ENCODE measurements at places on chromosomes 13 and 19. TPM values are rescaled to one million over a fixed set of nuclear protein-coding genes. Genes with fewer than 3 reads are reported as not detected.

The KLF5 gene
- polyA plus RNA-seq: 179 TPM

The ATCAY gene
- 5.4 TPM for polyA plus RNA-seq

The TRPM4 gene
- 17.5 TPM for polyA plus RNA-seq

The SHISA7 gene
- 1.1 TPM for polyA plus RNA-seq

The HTR2A gene
- polyA plus RNA-seq: 0.70 TPM

The SBNO2 gene
- polyA plus RNA-seq: 25.1 TPM

The FFAR1 gene
- 1.8 TPM for polyA plus RNA-seq

The TEKTIP1 gene
- 3.2 TPM for polyA plus RNA-seq

- no peak for DNase-seq
Observed at GRCh38 chr19:39407410-39407659, 688 bp downstream of the ZFP36 start.

DNA sequence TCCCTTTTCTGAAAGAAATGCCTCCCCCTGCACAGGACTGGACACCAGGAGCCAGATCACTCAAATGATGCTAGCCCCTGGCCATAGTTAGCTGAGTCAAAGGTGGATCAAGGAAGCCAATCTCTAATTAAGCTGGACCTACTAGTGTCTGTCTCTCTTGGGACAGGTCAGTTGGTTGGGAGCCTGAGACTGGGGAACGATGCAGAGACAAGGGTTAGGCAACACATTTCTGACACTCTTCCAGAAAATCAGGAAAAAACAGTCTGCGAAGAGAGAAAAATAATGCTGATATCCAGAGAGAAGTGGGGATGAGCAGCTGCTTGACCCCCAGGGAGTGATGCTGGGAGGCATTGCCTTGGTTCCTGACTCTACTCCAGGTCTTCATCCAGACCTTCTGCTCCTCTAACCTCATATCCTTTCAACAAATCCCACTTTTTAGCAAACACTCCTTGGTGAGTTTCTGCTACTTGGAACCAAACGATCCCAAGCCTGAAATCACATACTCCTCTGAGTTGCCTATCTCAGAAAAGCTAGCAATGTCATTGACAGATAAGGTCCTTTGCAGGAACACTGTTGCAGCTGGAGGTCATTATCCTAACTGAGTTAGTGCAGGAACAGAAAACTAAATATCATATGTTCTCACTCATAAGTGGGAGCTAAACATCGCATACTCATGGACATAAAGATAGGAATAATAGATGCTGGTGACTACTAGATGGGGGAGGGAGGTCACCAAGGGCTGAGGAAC is 369.7 kb downstream of the COG6 start:
- DNase-seq: no peak

- no peak for DNase-seq
Observed at GRCh38 chr13:64480672-64481071, 2749.5 kb downstream of the PCDH9 start.

DNA sequence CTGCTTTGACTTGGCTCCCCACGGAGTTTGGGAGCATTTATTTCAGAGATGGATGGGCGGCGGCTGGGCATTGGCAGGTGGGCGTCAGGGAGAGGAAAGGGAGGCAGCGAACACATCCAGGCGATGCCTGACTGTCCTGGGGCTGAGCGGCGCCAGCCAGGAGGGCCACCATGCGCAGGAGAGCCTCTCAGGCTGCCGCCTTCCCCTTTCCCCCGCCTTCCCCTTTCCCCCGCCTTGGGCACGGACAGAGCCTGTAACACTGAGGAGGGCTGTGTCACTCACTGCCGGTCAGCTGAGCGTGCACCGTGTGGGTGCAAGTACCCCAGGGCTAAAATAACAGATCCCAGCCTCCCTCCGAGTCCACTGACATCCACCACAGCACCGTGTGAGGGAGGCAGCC is 11.4 kb downstream of the MCF2L start:
- DNase-seq: no peak

DNA sequence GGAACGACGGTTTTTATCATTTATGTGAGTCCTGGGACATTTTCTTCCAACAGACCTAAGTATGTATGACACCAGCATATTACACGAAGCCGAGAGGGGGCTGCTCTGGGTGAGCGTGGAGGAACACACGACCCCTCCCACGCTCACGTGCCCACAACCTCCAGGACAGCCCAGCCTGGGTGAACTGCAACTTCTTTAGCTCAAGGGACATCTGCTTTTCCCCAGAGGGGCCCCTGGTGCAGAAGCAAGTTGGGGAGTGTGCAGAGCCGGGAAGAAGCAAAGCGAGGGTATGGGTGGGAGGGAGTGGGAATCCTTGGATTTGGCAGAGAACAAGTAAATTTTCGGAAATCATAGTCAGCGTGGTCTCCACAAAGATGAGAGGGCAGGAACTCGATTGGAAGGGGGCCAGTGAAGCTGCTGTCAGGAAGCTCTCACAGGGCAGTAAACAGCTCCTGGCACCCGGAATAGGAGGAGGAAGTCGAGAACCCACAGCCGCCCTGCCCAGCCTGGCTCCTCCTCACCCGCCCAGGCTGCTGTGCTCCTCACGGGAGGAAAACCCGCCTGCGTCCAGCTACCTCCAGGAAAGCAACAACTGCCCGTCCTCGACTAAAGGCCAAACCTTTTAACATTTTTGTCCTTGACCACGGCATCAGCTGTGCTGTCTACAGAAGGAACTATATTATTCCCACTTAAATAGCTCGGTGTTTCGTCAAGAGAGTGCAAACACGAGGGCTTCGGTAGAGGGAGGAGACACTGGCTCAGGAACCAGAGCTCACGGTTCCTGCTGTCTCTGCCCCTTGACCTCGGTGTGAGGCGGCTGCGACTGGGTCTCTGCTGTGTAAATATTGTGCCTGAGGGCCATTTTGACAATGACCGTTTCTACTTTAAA is 17.2 kb upstream of the CFAP97D2 start:
- peak; percentile 22 for DNase-seq

GRCh38 chr13:111422348-111422747 is 101.9 kb downstream of the TEX29 start:
- DNase-seq: no peak

GRCh38 chr19:18960370-18960769 is 19.4 kb upstream of the HOMER3 start:
- no peak for DNase-seq

DNA sequence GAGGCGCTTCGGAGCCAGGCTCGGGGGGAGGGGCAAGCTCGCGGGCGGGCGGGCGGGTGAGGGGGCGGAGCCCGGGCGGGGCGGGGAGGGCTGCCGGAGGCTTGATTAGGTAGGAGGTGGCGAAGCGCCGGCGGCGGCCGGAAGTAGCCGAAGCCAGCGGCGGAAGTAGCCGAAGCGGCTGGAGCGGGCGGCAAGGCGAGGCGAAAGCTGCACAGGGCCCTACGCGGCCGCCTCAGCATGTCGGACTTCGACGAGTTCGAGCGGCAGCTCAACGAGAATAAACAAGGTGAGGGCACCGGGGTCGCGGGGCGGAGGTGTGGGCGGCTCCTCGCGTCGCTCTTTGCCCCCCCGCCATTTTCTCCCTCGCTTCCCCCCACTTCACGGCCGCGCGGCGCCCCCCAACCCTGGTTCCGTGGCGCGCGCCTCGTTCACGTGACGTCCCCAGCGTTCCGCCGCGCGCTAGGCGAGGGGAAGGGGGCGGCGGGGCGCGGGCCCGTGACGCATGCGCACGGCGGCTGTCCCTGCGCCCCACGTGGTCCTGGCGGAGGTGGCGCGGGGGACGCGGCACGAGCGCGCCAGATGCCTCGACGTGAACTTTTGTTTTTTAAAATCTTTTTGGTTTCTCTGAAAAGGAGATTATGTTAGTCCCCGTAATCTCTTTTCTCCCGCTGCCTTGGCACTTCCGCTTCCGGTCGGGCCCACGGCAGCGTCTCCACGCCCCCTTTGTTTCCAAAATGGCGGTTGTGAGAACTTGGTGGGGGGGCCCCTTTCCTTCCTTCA is at the start of gene U2AF2:
Gene U2AF2, plus strand, starts transcription at position 168 of the 780 bp plus-strand sequence. Its CDS starts 70 bp downstream, at position 238.
- DNase-seq: peak; percentile 80

DNA sequence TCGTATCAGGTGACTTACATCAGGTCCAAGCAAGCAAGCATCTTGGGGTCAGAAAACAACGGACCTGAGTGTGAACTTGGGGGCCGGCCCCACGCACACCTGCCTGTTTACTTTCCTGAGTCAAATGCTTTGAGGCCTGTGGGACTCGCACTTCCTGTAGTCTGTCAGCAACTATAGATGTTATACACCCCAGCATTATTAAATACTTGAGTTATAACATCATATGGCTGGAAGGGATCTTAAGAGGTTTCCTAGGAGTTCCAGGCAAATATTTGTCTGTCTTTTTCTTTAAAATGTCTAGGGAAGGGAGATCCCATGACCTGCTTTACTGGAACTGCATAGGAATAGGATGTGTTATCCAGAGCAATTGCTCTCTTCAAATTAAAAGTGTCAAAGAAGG is 280.6 kb downstream of the SHISA2 start:
- DNase-seq: no peak

- peak; percentile 71 for DNase-seq
Observed at GRCh38 chr19:7637374-7638256, 705 bp downstream of the STXBP2 start.

GRCh38 chr19:49669516-49669915 is 3.8 kb downstream of the BCL2L12 start:
- DNase-seq: no peak

DNA sequence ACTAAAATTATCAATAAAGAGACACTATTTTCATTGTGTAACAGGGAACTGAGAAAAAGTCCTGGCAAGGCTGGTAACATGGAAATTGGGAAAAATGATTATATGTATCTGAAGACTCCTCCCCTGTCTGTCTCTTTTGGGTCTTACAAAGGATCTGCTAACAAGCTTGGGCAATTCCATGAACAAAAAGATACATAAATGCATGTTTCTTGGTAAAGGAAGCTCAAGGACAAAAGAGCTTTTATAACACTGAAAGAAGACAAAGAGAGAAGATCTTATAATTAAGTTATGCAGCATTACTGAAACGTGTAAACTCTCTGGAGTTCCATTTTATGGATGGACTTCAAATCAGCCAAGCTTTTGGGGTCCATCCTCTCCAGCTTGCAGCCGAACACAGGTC is 29.2 kb downstream of the EFNB2 start:
- DNase-seq: no peak

DNA sequence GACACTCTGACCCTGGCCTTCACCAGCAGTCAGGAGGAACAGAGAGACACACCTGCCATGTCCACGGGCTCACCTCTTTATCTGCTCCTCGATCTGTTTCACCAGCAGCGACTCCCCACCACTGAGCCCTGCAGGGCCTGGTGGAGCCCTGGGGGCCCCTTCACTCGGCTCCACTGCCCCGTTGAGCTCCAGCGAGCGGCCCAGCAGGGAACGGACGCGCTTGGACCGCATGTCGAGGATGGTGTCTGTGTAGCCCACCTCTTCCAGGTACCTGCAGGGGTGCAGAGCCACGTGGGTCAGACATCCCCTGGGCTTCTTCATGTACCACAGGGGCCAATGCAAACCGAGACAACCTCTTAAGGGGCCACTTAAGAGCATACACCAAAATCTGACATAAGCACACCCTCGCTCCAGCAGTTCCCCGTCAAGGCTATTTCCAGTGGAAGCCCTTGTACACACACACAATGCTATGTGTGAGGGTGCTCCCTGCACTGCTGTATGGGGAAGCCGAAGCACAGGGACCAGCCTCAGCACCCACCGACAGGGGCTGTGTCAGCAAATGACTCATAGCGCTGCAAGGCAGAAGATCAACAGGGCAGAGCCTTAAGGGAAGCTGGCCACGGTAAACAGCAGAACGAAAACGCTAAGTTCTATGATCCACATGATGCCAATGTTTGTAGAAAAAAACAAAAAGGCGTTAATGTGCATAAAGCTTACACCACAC is 12.7 kb upstream of the FKRP start:
- DNase-seq: no peak

GRCh38 chr19:54526972-54527371 is 24.3 kb downstream of the LAIR2 start:
- DNase-seq: no peak

DNA sequence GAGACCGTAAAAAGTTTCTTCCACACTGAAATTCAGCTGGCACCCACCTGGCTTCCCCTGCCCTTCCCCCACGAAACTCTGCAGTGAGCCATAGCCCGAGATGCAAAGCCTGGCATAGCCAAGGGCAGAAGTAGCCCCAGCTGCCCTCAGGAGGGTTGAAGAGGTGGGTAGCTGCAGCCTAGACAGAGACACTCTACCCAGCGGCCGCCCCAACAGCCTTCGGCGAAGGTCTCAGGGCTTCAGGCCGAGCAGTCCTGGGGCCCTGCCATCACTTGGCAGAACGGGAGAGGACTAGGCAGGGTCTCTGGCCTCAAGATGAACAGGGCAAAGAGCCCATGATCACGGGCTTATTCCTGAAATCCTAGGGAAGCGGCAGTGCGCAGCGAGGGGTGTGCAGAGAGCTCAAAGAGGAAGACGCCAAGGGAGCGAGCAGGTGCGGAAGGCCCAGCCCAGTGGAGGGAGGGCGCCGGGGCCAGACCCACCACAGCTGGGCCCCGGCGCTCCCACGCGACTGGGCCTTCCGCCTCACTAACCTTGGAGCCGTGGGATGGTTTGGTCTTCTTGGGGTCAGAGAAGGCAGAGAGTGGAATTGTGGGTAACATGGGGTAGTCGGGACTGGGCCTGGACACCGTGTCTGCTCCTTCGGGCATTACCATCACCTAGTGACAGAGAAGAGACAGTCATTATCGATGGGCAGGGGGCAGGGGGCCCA is 53.2 kb downstream of the MLLT1 start:
- no peak for DNase-seq

- no peak for DNase-seq
Observed at GRCh38 chr13:96475103-96475502, 385.2 kb downstream of the HS6ST3 start.

DNA sequence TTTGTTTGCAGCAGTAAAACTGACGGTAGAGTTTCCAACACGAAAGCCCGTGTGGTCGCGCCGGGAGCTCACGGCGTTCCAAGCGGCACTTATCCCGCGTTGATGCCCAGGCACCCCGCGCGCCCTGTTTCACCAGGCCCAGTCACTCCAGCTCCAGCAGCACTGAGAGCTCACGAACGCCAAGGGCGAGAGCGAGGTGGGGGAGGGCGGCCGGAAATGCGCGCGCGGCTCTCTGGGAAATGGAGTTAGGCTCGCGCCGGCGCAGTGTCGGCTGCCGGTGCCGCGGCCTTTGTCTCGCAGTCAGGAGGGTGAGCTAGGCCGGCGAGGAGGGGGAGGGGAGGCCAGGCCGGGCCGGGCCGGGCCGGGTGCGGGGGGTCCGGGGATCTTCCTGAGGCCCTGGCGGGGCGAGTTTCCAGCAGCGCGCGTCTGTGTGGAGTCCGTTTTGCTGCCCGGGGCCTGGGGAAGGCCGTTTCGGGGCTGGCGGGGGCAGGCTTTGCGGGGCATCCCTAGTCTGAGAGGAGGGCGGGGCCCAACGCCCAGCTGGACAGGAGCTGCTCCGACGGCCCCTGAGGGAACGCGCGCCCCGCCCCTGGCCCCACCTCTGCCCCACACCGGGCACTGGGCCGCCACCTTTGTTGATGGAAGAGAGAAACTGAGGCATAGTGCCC is at the start of gene ZNF135:
Gene ZNF135, plus strand, starts transcription at position 280 of the 668 bp plus-strand sequence. CDS start 721 bp downstream, outside the sequence.
- peak; percentile 91 for DNase-seq

Data from large intestine (tissue), 12 donors.